GM23248 (cell line): ENCODE measurements at places on chromosomes 7 and 10. TPM values are rescaled to one million over a fixed set of nuclear protein-coding genes. Genes with fewer than 3 reads are reported as not detected.

CXCL12 gene
- 341 and 364 TPM in 2 replicates for total RNA-seq

CCL24 gene
- not detected in 2 replicates for total RNA-seq

IKZF5 gene
- 2.7 and 4.2 TPM in 2 replicates for total RNA-seq

WDFY4 gene
- not detected in 2 replicates for total RNA-seq

LRRC61 gene
- total RNA-seq, result not detected in 2 replicates

VWC2 gene
- not detected in 2 replicates for total RNA-seq

GRCh38 chr10:86523348-86523747 is 1.8 kb upstream of the WAPL start:
- DNase-seq, result peak; percentile 70

- DNase-seq, result no peak
Observed at GRCh38 chr10:28294809-28295208, 8.1 kb downstream of the MPP7 start.

GRCh38 chr10:91813251-91813650 is 15.0 kb downstream of the TNKS2 start:
- no peak for DNase-seq

DNA sequence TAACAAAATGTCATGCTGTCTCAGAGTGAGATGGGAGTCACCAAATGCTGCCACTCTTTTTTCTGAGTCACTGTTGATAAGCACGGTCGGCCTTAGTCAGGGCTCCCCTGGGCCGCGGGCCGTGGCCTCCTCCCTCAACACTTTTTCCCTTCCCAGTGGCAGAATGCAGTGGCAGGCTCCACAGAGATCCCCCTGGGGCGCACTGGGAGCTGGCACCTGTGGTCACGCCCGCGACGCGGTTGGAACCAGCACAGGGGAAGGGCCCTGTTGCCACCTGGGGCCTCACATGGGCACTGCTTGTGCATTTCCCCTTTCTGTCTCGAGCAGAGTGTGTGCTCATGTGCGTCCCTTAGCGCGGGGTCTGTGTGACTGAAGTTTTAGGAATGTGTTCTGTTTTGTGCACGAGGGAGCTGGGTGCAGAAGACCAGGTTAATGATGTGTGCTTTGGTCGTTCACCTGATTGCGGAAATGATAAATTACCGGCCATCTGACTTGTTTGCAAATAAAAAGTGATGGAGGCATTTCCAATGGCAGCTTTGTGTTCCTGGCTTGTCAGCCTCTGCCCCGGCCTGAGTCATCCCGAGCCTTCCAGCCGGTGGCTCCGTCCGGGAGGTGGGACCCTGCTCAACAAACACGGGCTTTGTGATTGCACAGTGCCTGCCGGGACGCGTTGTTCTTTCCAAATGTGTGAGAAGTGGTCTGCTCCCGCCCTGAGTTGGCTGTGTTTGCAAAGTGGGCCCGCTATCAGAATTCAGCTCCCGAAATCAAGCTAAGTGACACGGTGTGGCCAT is 100.7 kb downstream of the NKX6-2 start:
- peak; percentile 37 for DNase-seq

GRCh38 chr10:43120116-43120928 is 17.9 kb upstream of the CSGALNACT2 start:
- no peak for DNase-seq

DNA sequence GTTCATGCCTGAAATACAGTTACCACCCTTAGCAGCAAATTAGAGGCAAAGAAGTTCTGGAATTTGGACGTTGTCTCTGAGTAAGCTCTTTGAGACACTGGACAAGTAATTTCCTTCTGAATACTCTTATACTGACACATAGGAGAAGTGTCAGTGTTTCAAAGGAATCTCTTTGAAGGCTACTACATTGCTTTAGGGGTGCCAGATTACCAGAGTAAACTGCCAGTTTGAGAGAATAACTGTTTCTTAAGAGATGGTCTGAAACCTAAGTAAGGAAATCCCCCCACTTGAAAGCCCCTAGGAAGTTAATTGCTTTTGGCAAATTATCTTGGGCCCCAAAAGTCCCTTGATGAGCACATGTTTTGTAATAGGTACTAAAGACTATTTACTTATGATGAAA is 3.4 kb downstream of the FAS start:
- peak; percentile 77 for DNase-seq

- DNase-seq, result no peak
Observed at GRCh38 chr7:36568452-36568849, 155.8 kb downstream of the AOAH start.
